ENCODE measurements at places on chromosomes 7 and 10. TPM values are rescaled to one million over a fixed set of nuclear protein-coding genes. Genes with fewer than 3 reads are reported as not detected.

Gene CALCR
- 0.17 TPM for total RNA-seq

Gene PODXL
- total RNA-seq, result 32.5 TPM

Gene MYOF
- 99.3 TPM for total RNA-seq

Gene GNAT3
- total RNA-seq, result 1.2 TPM

Gene DNAJC12
- total RNA-seq, result 11.7 TPM

Gene IGFBP1
- total RNA-seq, result 0.20 TPM

Gene PNLIP
- total RNA-seq, result 5.4 TPM

Gene ACTL6B
- 0.14 TPM for total RNA-seq

Gene NPC1L1
- total RNA-seq, result 61.3 TPM

Gene EIF4EBP2
- 88.2 TPM for total RNA-seq

Gene BMPER
- 5.0 TPM for total RNA-seq

Gene CPA4
- total RNA-seq, result 0.43 TPM

Gene NEBL
- 15.0 TPM for total RNA-seq

Gene TSPAN33
- total RNA-seq, result 16.2 TPM

Gene EBLN1
- not detected for total RNA-seq

Gene ADIRF
- 25.4 TPM for total RNA-seq

Gene ELOVL3
- total RNA-seq, result not detected

Gene CAMK2B
- 0.23 TPM for total RNA-seq

Gene TRPV5
- total RNA-seq, result not detected

Gene AGBL3
- total RNA-seq, result 4.1 TPM

Gene BTBD16
- 1.2 TPM for total RNA-seq

Gene CALD1
- total RNA-seq, result 601 TPM

Gene ELN
- 70.3 TPM for total RNA-seq

Gene PALD1
- total RNA-seq, result 15.5 TPM

Gene PGAM2
- total RNA-seq, result 12.9 TPM

Gene NPVF
- total RNA-seq, result not detected

Gene CNPY1
- total RNA-seq, result not detected

Gene TAS2R3
- total RNA-seq, result 1.5 TPM

Gene LRRC18
- total RNA-seq, result 0.20 TPM

Gene SDK1
- 6.6 TPM for total RNA-seq

Gene GTF2IRD1
- total RNA-seq, result 28.9 TPM

Gene MBL2
- total RNA-seq, result 0.12 TPM

Gene SLC29A3
- total RNA-seq, result 11.6 TPM

Gene LBX1
- total RNA-seq, result not detected

Gene IRF5
- 18.8 TPM for total RNA-seq

Gene EPO
- total RNA-seq, result not detected

Gene CLRN3
- 40.8 TPM for total RNA-seq

Gene METTL27
- 3.1 TPM for total RNA-seq

Gene CDH23
- total RNA-seq, result 5.1 TPM

Gene LHFPL3
- total RNA-seq, result not detected

Gene CALHM3
- not detected for total RNA-seq

Gene SLC16A9
- 5.6 TPM for total RNA-seq

Gene FAM221A
- total RNA-seq, result 14.3 TPM

Gene PAPSS2
- total RNA-seq, result 96.4 TPM

Gene TLL2
- 6.7 TPM for total RNA-seq

Gene CALML3
- total RNA-seq, result not detected

Gene HGF
- total RNA-seq, result 8.0 TPM

Gene PRRT4
- total RNA-seq, result 0.63 TPM
